ENCODE measurements at places on chromosomes 2 and 18.

DNA sequence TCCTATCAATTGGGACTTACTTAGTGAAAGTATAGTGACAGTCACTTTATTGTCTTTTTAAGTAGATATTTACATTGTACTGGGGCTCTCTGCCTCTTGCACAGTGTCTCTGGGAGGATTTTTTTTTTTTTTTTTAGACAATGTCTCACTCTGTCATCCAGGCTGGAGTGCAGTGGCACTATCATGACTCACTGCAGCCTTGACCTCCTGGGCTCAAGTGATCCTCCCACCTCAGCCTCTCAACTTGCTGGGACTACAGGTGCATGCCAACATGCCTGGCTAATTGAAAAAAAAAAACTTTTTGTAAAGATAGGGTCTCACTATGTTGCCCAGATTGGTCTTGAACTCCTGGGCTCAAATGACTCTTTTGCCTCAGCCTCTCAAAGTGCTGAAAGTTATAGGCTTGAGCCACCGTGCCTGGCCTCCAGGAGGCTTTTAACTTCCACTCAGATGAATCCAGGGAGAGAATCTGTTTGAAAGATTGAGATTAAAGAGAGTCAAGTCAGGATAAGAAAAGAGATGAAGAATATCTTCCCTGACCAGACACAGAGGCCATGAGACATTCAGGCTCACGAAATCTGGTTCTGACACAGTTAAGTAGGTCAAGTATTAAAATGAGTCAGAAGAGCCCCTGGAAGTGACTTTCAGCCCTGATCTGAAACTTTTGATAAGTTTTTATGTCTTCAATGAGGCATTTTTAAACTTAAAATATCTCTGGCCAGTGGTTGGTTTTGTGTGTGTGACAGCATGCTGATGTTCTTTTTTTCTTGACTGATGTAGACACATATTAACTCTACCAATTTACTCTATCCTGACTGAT is 18.3 kb downstream of the ARHGEF33 start:
- DNase-seq, result no peak

DNA sequence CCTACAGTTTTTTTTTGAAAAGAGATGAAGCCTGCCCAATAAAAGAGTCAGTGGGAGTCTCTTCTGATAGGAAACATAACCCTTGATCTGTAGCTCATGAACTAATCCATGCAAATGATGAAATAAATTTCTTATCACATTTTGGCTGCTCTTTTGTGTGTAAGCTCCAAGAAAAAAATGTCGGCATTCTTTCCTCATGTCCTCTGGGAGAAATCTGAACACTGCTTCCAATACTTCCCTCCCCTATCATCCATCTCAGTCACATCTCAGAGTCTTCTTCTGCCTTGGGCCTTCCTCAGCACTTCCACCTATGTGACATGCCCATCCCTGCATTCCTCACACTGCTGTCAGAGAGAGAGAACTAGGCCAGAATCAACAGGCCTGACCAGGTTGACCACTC is 395.7 kb upstream of the ST6GAL2 start:
- DNase-seq, result no peak

GRCh38 chr18:7291046-7291445 is 60.2 kb downstream of the LRRC30 start:
- no peak for DNase-seq

DNA sequence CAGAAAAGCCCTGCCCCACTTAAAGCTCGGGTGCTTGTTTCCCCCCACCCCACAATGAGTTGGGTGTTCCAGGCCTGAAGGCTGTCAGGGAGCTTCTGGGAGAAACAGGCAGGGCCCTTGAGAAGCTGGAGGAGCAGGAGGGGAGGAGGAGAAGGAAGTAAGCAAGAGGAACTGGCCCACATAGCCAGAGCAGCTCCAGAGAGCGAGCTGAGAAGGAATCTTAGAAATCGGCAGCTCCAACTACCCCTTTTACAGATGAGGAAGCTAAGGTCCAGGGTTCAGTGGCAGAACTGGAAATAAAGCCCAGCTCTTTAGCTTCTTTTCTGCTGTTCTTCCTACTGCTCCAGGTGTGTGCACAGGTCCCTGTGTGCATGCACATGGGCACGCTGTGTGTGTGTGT is 12.7 kb upstream of the KCNK3 start:
- DNase-seq, result peak; percentile 18

DNA sequence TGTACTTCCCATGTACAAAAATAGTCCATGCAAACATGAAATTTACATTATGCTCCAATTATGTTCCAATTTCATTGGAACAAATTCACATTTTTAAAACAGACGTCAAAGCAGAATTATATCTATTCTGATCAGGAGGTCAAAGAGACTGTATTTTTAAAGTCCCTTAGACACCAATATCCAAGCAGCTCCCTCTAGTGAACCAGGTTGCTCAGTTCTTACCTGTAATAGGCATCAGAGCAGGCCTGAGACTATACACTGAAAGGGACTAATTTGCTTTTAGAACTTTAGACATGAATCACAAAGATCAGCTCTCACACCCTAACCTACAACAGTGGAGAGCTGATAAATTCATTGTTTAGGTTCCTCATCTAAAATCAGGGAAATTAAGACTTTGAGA is 273.9 kb downstream of the MBD2 start:
- DNase-seq, result no peak

DNA sequence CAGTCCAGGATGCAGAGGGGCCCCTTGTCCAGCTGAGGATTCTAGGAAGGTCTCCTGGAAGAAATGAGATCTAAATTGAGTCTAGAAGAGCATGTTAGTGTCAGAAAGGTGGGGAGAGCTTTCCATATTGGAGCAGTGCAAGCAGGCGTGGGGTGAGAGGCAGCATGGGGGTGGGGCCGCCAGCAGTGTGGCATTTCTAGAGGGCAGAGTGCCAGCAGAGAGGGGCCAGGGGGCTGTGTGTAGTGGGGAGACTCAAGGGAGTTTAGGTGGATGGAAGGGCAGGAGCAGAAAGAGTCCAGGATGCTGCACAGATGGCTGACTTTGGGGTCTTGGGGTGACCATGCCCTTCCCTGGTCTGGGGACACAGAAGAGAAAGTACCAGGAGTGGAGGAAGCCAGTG is 2.1 kb downstream of the VIL1 start:
- no peak for DNase-seq

GRCh38 chr2:160343404-160343803 is 143.3 kb upstream of the ITGB6 start:
- DNase-seq, result no peak

GRCh38 chr2:126771094-126771493 is 115.1 kb downstream of the GYPC start:
- no peak for DNase-seq

GRCh38 chr2:143939626-143940330 is 580.1 kb downstream of the ZEB2 start:
- DNase-seq, result no peak

DNA sequence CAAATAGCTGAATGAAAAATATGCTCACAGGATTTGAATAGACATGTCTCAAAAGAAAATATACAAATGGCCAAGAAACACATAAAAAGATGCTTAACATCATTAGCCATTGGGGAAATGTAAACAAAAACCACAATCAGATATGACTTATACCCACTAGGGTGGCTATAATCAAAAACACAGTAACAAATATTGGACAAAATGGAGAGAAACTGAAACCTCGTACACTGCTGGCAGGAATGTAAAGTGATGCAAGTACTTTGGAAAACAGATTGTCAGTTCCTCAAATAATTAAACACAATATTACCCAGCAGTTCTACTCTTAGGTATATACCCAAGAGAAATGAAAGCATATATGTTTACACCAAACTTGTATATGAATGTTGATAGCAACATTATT is 213.0 kb downstream of the PHLPP1 start:
- DNase-seq, result no peak

DNA sequence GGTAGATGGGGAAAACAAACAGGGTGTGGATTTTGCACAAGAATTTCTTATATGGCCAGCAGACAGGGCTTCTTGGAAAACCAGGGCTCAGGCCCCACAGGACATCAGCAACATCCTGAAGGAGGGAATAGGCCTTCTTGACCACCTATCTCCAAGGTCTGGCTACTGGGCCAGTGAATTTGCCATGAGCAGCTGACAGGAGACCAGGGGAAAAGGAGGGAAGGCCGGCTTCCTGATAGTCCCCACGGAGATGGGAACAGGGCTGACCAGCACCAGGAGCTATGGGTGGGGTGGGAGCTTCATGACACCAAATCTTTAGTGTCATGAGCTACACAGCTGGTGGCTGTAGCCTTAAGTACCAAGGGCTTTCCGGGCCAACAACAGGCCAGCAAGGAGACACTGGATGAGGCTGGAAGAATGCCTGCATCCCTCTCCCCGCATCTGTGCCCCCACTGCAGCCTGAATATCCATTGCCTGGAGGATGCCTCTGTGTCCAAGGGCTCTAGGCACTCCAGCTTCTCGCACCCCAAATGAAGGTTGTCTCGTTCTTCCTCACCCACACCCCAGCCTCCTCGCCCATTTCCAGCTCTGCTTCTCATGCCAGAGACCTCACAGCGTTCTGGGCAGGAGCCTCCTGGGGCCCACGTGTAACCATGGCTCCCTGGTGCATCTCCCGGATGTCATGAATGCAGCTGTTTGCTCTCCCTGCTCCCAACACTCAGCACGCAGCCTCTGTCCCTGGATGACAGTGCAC is 74.8 kb downstream of the EMX1 start:
- no peak for DNase-seq

GRCh38 chr18:1078301-1078700 is 173.6 kb downstream of the ADCYAP1 start:
- no peak for DNase-seq

DNA sequence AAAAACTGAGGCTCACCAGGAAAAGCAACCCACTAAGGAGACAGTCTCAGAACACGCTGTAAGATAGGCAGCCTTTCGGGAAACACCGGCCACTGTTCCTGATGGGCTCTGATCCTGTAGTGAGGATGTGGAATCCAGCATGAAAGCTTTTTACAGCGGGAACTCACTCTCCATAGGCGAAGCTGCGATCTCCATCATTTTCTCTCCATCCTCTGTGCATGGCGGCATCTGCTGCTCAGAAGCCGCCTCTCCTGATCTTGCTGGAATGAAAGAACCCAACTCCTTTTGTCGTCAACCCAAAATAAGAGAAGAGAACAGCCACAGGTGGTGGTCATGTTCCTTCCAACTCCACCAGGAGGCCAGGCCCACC is 49.9 kb downstream of the TMEM18 start:
- no peak for DNase-seq

GRCh38 chr2:184875212-184875611 is 276.9 kb downstream of the ZNF804A start:
- no peak for DNase-seq
